Ascending aorta (tissue), 2 donors: ENCODE measurements at places on chromosomes 4 and X. TPM values are rescaled to one million over a fixed set of nuclear protein-coding genes. Genes with fewer than 3 reads are reported as not detected.

- DNase-seq, result no peak
These were observed 52.0 kb downstream of the HMX1 start for GRCh38 chr4:8819473-8820177.

SLC26A1 gene
- not detected for total RNA-seq

GRCh38 chrX:109040057-109040456, 303.7 kb upstream of the IRS4 start:
- no peak for DNase-seq

DGAT2L6 gene
- not detected for total RNA-seq

DNA sequence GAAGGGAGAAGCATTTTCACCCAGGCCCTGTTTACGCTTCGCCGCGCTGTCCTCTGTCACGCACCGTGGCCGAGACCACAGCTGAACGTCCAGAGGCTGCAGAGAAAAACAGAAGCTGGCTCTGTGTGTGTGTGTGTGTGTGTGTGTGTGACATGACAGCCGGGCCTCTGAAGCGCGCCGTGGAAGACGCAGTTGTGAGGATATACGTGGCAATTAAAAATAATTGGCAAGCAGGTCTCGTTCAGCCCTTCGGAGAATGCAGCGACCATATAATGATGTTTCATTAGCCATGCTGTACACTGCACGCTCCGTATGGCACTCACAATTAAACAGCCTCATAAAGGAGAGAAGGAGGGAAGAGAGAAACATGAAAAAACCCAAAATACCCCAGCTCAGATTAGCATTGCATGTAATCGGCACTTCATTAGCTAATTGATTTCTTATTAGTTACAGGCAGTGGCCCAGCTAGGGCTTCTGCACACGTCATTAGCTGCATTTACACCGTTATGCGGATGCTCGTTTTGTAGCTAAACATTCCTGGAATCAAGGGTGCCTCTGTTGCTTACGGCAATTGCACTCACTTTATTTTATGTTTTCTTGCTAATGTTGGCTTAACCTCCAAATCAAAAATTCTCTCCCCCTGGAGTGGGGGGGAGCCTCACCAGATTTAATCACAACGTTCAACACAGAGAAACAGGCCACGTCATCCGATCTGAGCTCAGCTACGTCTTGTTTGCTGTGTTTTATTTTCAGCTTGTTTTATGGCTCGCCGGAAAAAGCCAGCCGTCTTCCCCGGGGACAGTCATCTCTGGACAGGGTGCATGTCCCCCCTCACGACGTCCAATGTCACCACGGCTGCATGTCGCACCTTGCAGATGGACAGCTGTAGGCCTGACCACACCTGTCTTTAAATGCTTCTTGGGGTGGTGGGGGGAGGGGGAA, 74.6 kb upstream of the SHOX start:
- peak; percentile 56 for DNase-seq

ANXA5 gene
- total RNA-seq, result 203 TPM

GRCh38 chrX:110280954-110281353, 36.9 kb downstream of the AMMECR1 start:
- DNase-seq, result no peak

DNA sequence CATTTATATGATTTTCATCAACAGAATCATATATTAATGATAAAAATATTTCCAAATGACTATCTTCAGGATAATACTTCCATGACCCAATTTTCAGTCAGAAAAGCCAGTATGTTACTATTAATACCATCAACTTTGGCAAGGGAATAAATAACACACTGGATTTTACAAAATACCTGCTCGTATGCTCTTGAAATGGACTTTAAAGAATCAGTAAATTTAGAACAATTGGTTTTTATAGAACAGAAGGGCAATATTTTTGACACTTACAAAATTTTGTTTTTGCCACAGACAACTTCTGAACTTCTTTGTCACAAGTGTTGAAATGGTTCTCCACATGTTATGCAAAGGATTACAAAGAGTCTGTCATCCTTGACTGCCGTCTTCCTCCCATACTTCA, 700.4 kb downstream of the FSTL5 start:
- no peak for DNase-seq

PDZD4 gene
- total RNA-seq, result 23.2 TPM

- no peak for DNase-seq
These were observed 25.9 kb downstream of the PKD2 start for GRCh38 chr4:88033309-88033708.
